Glomerular endothelial cell (primary cell): ENCODE measurements at places on chromosomes 7 and 10. TPM values are rescaled to one million over a fixed set of nuclear protein-coding genes. Genes with fewer than 3 reads are reported as not detected.

Gene CRHR2
- total RNA-seq = not detected in 2 replicates

Gene TCAF1
- total RNA-seq = 56.3 and 63.1 TPM in 2 replicates

Gene ANKRD61
- total RNA-seq = not detected in 2 replicates

Gene MALRD1
- total RNA-seq = not detected in 2 replicates

Gene CFAP69
- 0.10 and 0.88 TPM in 2 replicates for total RNA-seq

Gene CALCR
- total RNA-seq = not detected in 2 replicates

Gene SEC61G
- 345 and 495 TPM in 2 replicates for total RNA-seq

Gene HMX3
- not detected in 2 replicates for total RNA-seq

Gene POM121C
- total RNA-seq = 24.8 and 25.9 TPM in 2 replicates

Gene TMEM209
- 6.7 and 9.2 TPM in 2 replicates for total RNA-seq

Gene TMEM26
- 1.7 and 2.9 TPM in 2 replicates for total RNA-seq

Gene FEZF1
- total RNA-seq = not detected in 2 replicates

Gene AKR1D1
- total RNA-seq = not detected in 2 replicates

Gene PNLIPRP2
- total RNA-seq = not detected in 2 replicates

Gene VPS37D
- total RNA-seq = 2.8 and 6.9 TPM in 2 replicates

Gene ETV1
- total RNA-seq = 6.5 and 15.2 TPM in 2 replicates

Gene PPP1R17
- total RNA-seq = not detected in 2 replicates

Gene GIMAP5
- total RNA-seq = 27.1 and 28.6 TPM in 2 replicates

Gene PLEKHS1
- not detected in 2 replicates for total RNA-seq

Gene SMO
- total RNA-seq = 6.2 and 6.5 TPM in 2 replicates

Gene OPN4
- not detected in 2 replicates for total RNA-seq

Gene SPOCK2
- 0.41 and 3.9 TPM in 2 replicates for total RNA-seq

Gene CNTNAP2
- total RNA-seq = under 0.01 and 0.97 TPM in 2 replicates

Gene LIPJ
- total RNA-seq = not detected in 2 replicates

Gene SPDYE2B
- total RNA-seq = not detected in 2 replicates

Gene LEP
- not detected in 2 replicates for total RNA-seq

Gene CYREN
- 26.7 and 29.2 TPM in 2 replicates for total RNA-seq

Gene BPGM
- total RNA-seq = 12.4 and 23.7 TPM in 2 replicates

Gene DLX6
- not detected in 2 replicates for total RNA-seq

Gene RADIL
- total RNA-seq = 2.9 and 3.4 TPM in 2 replicates
